ENCODE measurements at places on chromosomes 1 and 21.

DNA sequence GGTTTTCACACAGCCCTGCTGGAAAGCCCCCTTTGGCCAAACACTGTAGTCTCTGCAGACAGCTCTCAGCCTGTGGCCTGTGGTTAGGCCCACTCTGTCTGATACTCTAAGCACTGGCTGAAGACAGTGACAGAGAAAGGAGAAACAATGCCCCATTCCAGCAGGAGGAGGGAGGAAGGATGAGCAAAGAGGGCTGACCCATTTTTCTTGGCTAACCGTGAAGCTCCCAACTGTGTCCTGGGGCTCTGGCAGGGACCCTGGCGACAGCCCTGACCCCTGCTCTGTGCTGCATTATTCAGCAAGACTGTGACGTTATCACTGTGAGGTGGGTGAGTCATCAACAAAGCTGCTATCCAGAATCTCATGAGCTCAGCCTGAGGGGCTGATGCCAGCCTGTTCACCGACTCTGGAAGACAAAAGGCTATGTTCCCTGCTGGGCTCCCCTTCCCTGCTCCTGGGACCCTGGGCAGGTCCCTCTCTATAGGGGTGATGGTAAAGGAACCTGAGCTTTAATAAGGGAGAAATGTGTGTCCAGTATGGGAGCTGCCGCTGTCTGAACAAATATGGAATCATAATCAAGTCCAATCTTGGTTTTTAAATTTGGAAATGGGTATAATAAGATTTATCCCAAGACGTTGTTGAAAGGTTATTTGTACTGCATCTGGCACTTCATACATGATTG, 107.0 kb downstream of the RHOU start:
- peak; percentile 65 for DNase-seq

DNA sequence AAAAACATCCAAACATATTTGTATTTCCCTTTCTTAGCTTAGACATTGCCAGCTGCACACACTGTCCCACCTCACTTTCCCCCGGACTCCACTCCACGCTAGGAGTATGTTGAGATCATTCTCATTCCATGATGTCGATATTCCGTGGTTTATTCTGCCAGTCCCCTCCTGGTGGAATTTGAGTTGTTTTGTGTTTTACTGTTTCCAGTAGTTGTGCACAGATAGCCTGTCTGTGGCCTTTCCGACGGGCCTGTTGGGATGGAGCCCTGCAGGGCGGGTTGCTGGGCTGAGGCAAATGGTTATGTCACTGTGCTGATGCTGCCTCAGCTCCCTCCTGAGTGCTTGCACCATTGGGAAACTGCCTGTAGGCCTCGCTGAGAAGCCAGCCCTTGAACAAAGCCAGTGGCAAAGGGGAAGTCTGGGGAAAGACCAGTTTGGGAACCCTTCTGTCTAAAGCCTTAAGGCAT, 12.8 kb downstream of the TRAPPC10 start:
- peak; percentile 84 for DNase-seq

GRCh38 chr21:26686278-26686677, 113.2 kb upstream of the CYYR1 start:
- DNase-seq = peak; percentile 1

- no peak for DNase-seq
These were observed 30.4 kb upstream of the ZFYVE9 start for GRCh38 chr1:52111492-52111891.

- DNase-seq = no peak
These were observed 7.5 kb upstream of the KCNJ15 start for GRCh38 chr21:38249256-38249655.

GRCh38 chr1:152514715-152515433, 592 bp downstream of the CRCT1 start:
- DNase-seq = no peak

DNA sequence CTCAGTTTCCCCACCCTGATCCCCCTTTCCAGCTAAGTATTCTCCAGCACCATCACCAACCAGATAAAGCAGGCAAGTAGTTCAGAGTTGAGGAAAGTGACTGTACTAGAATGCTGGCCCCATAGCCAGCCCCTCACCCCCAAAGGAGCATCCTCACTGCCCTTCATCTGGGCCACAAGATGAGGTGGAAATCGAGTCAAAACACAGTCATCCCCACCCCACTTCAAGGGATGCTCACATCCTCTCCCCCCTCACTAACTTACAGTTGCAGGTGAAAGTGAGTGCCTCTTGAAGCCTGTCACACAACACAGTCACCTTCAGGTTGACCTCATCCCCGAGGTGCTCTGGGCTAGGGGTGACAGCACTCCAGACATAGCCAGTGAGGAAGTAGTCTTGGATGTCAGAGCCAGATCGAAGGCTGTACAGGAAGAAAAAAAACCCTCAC, 30.4 kb downstream of the PIK3C2B start:
- DNase-seq = no peak

- DNase-seq = no peak
These were observed 8.6 kb upstream of the PKP1 start for GRCh38 chr1:201274616-201275252.

- no peak for DNase-seq
These were observed 392.1 kb downstream of the KIF26B start for GRCh38 chr1:245546875-245547274.

GRCh38 chr1:7478809-7479499, 292.1 kb upstream of the VAMP3 start:
- DNase-seq = peak; percentile 87

DNA sequence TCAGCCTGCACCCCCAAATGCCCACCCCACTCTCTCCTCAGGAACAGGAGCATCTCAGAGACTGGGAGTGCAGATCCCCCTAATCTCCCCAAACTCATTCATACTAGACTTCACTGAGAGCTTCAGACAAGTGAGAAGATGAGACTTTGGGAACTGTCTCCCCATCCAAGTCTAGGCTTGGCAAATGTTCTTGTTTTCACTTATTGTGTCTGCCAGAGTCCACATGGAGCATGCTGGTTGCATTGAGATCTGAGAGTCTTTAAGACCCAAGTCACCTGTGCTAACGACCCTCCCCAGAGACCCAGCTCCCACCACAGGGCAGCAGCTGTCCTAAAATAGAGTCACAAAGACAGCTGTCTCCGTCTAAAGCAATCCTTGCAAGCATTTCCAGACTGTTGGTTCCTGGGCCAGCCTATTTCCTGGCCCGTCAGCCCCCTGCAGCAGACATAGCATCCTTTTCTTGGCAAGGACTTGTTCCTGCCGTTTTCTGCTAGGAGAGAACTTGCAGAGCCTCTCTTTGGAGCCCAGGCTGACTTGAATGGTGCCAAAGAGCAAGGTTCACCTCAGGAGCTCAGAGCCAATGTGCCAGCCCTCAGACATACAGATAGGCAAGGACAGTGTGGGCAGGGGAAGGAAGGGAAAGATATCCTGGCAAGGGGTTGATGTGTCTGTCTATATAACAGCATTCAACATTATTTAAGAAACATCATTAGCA, 1.9 kb upstream of the CNTN2 start:
- DNase-seq = no peak

DNA sequence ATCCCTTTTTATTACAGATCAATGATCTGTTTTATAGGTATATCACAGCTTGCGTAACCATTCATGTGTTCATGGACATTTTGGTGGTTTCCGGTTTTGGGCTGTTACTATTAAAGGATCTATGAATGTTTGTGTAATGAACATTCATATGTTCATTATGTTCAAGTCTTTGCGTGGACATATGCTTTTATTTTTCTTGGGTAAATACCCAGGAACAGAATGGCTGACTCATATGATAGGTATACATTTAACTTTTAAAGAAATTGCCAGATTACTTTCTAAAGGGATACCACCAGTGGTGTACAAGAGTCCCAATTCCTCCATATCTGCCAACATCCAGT, 73.7 kb downstream of the SPATA46 start:
- peak; percentile 17 for DNase-seq

GRCh38 chr1:70436622-70437251, 25.7 kb downstream of the CTH start:
- DNase-seq = peak; percentile 33

DNA sequence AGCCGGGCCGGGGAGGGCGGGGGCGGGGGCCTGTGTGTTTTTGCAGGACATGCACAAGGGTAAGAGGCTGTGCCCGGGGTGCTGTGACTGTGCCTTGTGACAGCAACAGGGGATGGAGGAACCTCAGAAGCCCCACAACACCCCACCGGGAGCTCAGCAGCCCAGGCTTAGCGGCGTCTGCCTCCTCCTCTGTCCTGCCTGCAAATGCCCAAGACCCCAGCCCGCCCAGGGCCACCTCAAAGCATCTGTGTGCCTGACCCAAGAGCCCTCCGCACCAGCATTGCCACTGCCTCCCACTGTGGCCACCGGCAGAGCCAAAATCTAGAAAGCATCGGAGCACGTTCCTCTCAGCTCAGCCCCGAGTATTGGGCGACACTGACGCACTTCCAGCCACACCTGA, 2.7 kb upstream of the ACTRT2 start:
- DNase-seq = no peak

- DNase-seq = no peak
These were observed 108.2 kb downstream of the UCHL5 start for GRCh38 chr1:192950926-192951325.

DNA sequence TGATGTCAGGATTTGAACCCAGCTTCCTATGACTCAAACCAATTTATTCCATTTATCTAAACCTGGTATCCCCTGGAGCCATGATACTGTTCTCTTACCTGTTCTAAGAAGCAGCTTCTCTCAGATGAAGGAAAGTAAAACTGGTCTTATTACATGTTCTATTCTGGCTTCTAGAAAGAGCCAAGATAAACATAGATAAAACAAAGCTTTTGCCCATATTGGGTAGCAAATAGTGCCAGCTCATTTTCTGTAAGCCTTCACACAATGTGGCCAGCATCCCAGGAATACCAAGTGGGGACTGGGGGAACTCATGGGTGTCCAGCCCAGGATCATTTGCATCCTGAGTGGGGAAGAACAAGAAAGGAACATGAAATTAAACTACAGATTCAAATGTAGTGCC, 53.5 kb upstream of the EPHA8 start:
- DNase-seq = no peak

GRCh38 chr1:116345011-116345410, 28.0 kb upstream of the ATP1A1 start:
- DNase-seq = no peak

DNA sequence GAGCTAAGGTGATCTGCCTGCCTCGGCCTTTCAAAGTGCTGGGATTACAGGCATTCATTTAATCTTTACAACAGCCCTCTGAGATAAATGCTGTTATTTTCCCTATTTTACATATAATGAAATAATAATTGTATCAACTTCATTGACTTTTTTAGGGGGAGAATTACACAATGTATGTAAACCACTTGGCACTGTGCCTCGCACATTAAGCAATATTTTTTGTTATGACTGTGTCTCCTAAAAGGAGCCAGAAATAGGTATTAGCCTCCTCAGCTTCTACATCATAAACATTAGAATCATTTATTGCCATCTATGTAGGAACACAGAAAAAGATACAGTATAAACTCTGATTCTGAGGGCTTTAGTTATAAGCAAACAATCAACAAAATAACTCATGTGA, 1.1 kb upstream of the DNAJC28 start:
- DNase-seq = peak; percentile 75

DNA sequence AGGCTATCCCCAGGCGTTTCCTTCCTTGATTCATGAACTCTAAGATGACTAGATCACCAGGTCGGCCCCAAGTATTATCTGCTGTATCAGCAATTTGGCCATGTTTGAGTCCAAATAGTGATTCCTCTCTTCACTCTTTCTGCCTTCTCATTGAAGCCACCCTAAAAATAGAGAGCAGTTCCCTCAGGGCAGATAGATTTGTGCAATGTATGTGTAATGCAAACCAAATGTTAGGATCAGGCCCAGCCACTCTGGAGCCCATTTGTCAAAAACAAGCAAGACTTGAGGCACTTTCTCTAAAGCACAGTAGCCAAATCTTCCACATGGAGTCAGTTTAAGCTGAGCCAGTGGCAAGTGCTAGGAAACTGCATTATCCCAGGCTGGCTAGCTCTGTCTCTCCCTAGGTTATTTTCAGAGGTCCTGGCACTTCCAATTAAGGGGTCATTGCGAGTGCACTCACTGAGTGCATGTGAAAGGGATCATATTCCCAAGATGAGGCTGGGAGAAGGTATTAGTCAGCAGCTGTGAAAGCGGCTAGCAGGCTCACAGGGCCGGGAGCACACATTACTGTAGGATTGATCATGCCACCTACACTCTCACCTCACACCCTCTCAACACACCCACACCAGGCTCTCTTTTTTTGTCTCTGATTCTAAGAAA, 97.9 kb upstream of the RAB3GAP2 start:
- peak; percentile 43 for DNase-seq

- peak; percentile 93 for DNase-seq
These were observed 73.7 kb downstream of the LAMC1 start for GRCh38 chr1:183096894-183097293.

DNA sequence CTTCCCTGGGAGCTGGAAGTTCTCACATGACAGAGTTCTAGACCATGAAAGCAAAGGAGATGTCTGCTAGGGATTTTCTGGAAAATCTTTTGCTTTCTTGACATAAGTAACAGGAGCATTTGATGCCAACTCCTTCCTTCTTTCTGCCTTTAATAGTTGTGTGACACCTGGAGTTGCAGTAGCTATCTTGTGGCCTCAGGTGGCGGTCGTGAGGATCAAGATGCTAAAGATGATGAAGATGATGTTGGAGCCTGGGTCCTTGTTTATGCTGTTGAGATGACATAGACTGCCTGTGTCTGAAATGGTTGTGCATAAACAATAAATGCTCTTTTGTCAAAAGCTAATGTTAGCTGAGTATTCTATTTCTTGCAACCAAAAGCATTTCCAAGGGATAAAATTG, 32.7 kb upstream of the KIRREL1 start:
- DNase-seq = no peak

- no peak for DNase-seq
These were observed 1.5 kb upstream of the KRTAP10-6 start for GRCh38 chr21:44593598-44594405.

DNA sequence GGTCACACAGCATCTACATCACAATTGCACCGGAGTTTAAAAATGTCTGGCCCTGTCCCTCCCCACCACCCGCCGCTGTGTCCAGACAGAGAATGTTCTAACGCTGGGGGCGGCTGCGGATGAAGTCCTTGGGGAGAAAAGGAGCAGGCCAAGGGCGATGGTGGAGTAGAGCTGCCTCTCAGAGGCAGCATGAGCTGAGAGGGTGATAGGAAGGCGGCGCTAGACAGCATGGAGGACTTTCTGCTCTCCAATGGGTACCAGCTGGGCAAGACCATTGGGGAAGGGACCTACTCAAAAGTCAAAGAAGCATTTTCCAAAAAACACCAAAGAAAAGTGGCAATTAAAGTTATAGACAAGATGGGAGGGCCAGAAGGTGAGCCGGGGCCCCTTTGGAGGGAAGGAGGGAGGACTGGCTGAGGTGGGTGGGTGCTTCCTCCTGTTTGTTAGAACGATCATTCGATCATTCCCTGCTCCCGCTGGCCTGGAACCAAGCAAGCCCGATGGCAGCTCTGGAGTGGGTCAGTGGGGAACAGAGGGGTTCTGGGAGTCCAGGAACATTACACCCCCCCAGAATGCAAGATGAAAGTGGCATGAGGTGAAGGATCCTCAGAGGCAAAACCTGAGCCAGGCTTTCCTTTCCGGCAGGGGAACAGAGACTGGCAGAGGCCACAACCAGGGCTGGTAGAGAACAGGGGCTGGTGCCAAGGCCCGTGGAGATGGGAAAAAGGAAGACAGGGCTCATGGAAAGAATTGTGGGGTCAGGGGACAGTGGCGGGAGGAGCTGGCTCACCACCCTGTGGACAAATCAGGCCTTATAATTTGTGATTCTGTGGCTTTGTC, at the start of the genes FAM229A and TSSK3:
Gene FAM229A (minus strand): TSS at position 12 of the 840 bp plus-strand sequence. CDS start 394 bp downstream, outside the sequence.
Gene TSSK3 (plus strand): TSS at position 66 of the 840 bp plus-strand sequence. CDS start 163 bp downstream, at position 229.
- DNase-seq = no peak
